ENCODE measurements at places on chromosomes 12 and 14.

DNA sequence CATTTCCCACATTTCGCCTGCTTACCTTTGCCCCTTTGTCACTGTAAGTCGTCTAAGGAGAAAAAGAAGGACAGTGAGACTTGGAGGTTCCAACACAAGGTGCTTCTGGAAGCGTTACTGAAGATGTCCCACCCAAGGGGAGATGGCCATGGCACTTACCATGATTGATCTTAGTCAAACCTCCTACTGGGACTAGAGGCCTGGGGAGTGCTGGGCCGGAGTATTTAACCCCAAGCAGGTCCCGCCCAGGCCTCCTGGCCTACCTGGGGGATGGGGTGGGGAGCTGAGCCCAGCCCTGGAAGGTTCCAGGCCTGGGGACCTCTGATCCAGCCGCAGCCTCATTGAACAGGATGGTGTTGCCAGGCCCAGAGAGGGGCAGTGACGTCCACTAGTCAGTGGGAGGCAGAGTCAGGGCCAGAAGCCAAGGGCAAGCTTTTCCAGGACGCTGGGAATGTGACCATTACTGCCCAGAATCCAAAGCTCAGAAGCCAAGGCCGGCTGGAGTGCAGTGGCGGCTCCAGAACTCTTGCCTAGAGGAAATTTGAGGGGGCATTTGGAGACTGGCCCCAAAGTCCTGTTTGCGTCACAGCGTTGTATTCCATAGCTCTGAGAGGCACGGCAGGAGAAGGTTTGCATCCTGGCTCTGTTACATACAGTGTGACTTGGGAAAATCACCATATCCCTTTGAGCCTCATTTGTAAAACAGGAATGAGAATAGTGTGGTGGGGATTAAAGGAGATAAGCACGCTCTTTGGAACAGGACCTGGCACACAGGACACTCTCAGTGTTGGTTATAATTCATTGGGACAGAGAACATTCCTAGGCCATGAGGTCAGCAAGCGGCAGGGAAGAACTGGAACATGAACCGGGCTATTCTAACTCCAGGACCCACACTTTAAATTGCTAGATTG, at the start of gene HPD:
TSS of gene HPD (minus strand) at position 198 of the 911 bp plus-strand sequence. CDS start at position 162, 36 bp downstream.
- peak; percentile 61 for DNase-seq

- DNase-seq: peak; percentile 33
Observed at GRCh38 chr12:40980427-40980961, 207.6 kb upstream of the PDZRN4 start.

- no peak for DNase-seq
Observed at GRCh38 chr12:47816403-47817271, 3.1 kb downstream of the HDAC7 start.

DNA sequence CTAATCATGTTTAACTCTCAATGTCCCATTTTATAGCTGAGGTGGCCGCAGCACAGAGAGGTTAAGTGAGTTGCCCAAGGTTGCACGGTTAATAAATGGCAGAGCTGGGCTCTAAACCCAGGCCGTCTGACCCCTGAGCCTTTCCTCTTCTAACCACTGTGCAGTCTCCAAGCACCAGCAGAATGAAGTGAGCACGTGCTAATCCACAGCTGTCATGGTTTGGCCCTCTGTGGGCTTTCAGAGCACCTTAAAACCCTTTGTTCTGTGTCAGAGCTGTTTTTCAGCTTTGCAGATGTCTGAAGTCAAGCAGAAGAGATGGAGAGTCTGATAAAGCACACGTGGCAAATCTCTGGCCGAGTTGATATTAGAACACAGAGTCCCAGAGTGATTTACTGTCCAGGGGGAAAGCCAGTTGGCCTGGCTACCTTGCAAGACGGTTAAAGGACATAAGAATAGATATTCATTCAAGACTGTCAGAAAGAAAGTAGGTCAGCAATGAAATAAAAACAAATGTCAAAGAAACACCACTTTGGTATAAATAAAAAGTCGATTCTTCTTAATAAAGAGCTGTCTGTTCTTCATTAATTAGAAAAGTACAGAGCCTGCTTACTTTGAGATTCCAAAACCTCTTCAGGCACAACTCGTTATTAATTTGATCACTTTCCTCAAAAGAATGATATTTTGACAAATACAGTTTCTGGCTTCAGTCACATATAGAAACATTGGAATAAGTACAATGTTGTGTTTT, 107.3 kb downstream of the CRADD start:
- no peak for DNase-seq

- DNase-seq: peak; percentile 57
Observed at GRCh38 chr14:103733651-103734050, 18.0 kb downstream of the ZFYVE21 start.

GRCh38 chr12:131261906-131262305, 308.2 kb downstream of the ADGRD1 start:
- DNase-seq: no peak

DNA sequence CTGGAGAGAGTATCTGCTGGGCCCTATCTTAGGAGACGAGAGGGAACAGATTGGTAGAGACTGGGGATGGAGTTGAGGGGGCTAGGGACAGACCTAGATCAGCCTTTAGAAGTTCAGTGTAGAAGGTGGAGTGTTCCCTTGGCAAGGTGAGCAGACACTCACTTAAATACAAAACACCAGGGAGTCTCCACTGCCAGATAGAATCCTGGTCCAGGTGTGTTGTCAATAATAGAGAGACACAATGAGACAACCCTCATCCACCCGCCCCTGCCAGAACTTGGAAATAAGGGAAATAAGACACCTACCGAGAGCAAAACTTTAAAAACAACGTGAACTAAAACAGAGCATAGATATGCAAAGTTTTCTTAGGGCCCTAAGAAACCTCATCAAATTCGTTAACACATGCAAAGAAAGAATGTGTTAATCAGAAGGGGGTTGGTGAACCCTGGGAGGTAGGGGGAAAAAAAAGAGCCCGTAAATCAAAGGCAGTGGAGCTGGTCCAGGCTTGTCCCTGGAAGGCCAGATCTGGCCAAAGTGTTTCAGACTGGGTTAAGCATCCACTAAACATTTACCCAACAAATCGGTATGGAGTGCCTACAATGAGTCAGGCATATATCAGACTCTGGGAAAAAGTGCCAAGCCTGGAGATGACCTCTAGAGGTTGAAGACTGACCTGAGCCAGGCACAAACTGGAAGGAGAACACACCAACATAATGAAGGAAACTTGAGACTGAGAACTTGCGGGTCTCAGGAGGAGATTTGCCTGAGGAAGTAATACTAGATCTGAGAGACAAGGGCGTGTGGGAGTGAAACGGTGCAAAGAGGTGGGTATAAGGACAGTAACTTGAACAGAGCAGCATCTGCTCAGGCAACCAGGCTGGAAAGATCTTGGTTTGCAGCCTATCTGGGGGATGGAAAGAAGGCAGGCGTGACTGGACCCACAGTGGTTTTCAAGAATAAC, 37.0 kb upstream of the OTX2 start:
- no peak for DNase-seq

DNA sequence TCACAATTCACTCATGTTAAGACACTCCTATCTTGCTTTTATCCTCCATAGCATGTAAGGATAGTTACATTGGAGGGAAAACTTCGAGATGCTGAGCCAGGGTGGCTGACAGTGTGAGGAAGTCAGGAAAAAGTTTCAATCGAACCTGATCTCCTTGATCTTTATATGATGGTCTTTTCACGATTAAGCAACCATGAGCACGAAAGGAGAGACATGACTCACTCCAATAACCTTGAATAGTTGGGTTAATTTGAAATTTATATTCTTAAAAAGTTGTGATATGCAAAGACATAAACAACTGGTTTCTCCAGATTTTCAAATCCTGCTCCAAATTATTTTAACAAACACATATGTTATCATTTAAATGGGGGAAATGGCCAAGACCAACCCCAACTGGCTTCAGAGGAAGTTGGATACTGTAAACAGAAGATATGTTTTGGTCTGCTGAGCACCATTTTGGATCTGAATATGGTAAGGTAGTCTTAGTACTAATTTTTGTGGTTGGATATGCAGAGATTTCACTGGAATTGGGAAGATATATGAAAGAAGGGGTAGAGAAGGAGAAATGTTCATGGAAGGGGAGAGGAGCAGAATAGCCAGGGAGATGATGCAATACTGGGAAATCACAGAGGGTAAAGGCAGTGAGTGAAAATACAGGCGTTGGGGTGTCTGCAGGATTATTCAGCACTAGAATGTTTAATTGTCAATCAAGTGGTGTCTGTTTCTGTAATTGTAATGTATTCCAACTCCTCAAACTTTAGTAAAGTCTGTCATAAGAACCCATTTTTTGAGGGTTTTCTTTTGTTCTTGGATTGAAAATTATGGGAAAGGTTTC, 185.2 kb upstream of the SLC38A2 start:
- DNase-seq: peak; percentile 71

GRCh38 chr14:39043352-39043943, 59.6 kb downstream of the SEC23A start:
- no peak for DNase-seq

- no peak for DNase-seq
Observed at GRCh38 chr14:51419685-51420084, 179.6 kb downstream of the TMX1 start.

- no peak for DNase-seq
Observed at GRCh38 chr12:130111965-130112496, 50.2 kb upstream of the FZD10 start.

GRCh38 chr14:52824462-52824861, 33.1 kb upstream of the GNPNAT1 start:
- no peak for DNase-seq

- DNase-seq: peak; percentile 96
Observed at GRCh38 chr14:94171208-94171607, 2.9 kb upstream of the PPP4R4 start.

DNA sequence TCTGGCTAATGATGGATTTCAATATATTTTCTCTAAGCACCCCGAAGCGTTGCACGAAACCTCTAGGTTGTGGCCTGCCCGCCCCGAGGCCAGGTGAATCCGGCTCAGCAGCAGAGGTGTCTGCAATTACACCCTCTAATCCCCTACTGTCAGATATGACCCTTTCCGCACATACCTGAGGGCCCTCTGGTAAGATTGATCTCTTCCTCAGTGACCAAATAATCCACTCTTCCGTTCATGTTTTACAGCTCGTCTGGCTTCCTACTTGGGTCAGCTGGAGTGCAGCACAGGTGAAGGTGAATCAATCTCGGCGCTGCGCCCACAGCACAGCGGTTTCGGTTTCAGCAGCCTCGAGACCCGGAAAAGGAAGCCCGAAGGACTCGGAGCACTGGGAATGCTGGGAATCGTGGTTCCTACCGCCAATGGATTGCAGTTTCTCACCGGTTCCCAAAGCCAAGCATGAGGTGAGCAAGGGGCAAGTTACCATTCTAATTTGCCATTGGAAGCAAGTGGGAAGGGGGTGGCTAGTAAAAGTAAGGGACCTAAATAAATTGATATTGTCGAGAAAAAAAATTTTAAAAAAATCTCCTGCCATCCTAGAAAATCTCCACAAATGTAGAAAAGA, at the start of gene SYNJ2BP:
TSS of gene SYNJ2BP (minus strand) at position 366 of the 625 bp plus-strand sequence. CDS start at position 239, 127 bp downstream.
- DNase-seq: peak; percentile 83

- no peak for DNase-seq
Observed at GRCh38 chr12:104482113-104482512, 25.4 kb downstream of the CHST11 start.

GRCh38 chr14:74314576-74314975, 11.8 kb upstream of the ABCD4 start:
- DNase-seq: no peak

- peak; percentile 12 for DNase-seq
Observed at GRCh38 chr12:89038831-89039512, 313.3 kb downstream of the DUSP6 start.

DNA sequence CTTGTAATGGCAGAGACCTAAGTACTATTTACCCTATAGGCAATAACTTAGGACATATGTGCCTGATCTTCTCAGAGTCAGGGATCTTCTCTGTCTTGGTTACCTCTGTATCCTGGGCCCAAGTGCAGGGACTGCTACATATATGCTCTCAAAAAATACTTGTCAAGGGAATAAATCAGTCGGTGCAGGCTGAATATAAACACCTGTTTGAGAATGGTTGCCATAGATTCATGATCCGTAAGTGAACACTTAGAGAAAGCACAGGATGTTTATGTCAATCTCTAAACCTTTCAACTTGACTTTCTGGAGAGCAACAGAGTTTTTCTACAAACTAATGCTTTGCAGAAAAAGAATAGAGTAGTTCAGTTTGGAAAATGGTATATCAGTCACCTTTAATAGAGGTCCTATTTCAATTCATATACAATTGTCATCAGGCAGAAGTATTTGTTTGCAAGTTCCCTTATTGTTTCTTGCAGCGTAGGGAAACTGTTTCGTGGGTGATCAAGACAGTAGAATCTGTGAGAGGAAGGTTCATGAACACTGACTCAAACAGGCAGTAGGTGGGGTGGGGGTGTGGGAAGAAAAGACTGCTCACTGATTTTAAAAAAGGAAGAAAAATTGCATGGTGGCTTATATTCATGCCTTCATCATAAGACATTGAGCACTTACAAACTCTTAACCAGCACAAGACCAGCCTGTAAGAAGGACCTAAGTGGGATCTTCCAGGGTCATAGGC, 6.0 kb upstream of the UBE2N start:
- no peak for DNase-seq

- peak; percentile 18 for DNase-seq
Observed at GRCh38 chr14:63297372-63298063, 21.2 kb downstream of the GPHB5 start.

GRCh38 chr12:126424696-126425095, 1359.5 kb downstream of the AACS start:
- DNase-seq: no peak

- DNase-seq: no peak
Observed at GRCh38 chr12:113514602-113515001, 42.9 kb upstream of the LHX5 start.

DNA sequence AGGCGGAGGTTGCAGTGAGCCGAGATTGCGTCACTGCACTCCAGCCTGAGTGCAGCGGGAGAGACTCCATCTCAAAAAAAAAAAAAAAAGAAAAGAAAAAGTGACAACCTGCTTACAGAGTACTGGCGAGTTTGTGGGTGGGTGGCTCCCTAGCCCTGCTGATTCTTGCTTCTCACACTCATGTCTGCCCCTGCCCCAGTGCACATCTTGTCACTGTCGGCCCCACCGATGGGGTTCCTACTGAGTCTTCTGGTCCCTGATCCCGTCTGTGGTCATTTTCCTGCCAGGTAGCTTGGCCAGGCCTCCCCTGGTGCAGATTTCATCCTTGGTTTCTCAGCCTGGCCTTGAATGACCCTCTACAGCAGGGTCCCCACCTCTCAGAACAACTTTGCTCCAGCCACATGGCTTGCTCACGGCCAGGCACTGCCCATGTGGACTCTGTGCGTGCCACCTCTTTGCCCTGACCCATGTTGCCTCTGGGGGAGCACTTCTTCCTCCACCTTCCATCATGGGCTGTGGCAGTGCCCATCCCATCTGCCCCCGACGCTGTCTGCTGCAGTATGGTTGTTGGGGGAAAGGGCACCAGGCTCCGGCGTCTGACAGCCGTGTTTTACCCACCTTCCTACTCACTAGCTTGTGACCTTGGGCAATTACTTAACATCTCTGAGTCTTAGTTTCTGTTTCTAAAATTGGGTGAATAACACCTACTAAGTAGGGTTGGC, 2.1 kb upstream of the PTPN6 start:
- no peak for DNase-seq

DNA sequence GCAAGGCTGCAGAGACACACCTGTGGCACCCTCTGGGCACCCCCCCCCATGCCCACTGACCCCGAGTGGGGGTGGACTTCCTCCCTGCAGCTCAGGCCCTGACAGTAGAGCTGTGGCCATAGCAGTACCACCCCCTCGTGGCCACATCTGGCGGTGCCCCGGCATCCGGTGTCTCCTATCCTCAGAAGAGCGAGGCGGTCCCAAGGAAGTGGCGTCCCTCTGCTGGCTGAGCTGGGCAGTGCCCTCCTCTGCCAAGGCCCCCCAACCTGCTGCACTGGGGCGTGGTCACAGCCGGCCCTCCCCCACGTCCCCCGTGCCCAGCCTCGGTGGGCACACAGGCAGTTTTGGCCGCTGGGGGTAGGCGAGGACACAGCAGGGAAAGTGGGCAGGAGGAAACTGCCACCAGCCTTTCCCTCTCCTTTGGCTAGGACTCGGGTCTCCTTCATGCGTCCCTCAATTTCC, 6.0 kb upstream of the SLC6A12 start:
- DNase-seq: peak; percentile 24
